CD4-positive, alpha-beta T cell treated with Interleukin-12 subunit alpha and Interleukin-12 subunit beta, for 1 hour (primary cell): ENCODE measurements at places on chromosomes 4 and X.

GRCh38 chr4:47054130-47054529, 22.8 kb downstream of the GABRB1 start:
- DNase-seq: no peak

GRCh38 chrX:102833136-102833535, 103.9 kb upstream of the RAB40AL start:
- no peak for DNase-seq

- no peak for DNase-seq
Measured at GRCh38 chr4:53617101-53617680, 25.9 kb upstream of the LNX1 start.

GRCh38 chr4:53010318-53010717, 148.2 kb downstream of the RASL11B start:
- DNase-seq: no peak

GRCh38 chr4:24975510-24975909, 55.2 kb downstream of the LGI2 start:
- no peak for DNase-seq

DNA sequence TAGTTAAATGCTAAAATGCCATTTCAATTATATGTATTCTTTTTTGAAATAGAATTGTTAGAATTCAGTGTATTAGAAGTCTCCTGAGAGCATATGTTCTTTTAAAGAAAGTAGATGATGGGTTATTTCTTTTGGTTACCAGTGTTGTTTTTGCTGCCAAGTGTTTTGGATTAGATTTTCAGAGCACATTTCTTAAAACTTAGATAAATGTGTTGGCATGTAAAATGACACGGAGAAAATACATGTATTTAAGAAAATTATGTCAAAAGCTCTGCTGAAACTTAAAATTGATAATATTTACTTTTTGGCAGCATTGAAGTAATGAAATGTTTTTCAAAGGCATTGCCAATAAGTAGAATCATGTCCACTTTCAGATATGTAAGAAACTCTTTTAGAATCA, 379.7 kb downstream of the ADGRL3 start:
- DNase-seq: no peak

DNA sequence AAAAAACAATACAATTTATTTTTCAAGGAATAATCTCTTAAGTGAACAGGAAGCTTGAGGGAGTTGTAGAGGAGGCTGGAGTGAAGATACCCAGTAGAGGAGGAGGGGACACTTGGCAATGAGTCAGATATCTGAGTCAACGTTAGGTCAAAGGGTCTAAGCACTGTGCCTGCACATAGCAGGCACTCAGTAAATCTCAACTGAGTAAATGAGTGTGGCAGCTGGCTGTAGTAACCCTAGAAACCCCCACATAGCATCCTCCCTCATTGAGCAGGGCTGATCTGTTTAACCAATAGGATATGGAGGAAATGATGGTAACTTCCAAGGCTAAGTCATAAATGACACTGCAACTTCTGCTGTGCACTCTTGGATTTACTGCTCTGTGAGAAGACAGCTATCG, 186.0 kb upstream of the FAM241A start:
- DNase-seq: no peak

DNA sequence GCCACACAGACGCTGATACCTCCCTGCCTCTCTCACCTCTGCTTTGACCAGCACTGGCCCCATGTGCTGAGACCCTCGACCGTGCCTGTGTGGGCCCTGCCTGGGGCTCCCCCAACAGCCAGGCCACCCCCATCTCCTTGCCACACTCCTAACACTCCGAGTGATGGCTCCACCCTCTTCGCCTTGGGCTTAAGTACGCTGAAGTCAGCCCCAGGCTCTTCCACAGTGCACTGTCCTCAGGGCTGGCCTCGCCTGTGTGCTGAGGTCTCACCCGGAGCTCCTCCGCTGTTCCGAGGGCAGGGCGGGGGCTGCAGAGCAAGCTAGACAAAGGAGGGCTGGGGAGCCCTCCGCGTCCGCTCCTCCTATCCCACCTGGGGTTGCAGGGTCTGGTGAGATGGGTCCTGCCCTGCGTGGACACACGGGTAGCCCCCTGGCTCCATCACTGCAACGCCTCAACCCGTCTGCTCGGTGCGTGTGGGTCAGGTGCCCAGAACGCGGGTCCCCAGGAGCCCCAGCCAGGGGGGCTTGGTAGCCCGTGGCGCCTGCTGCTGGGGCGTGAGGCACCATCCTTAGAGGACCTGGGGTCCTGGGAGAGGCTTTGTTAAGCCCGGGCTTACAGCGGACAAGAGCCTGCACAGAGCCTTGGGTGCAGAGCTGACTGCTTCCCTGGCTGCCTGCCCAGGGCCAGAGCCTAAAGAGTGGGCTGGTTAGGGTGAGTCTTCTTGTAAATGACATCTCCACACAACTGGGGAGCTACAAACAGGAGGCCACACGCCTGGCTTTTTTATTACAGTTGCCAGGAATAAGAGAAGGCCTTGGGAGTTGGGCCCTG, 42.6 kb upstream of the NKX1-1 start:
- no peak for DNase-seq

- DNase-seq: no peak
Measured at GRCh38 chr4:81106150-81106549, 75.6 kb downstream of the BMP3 start.

DNA sequence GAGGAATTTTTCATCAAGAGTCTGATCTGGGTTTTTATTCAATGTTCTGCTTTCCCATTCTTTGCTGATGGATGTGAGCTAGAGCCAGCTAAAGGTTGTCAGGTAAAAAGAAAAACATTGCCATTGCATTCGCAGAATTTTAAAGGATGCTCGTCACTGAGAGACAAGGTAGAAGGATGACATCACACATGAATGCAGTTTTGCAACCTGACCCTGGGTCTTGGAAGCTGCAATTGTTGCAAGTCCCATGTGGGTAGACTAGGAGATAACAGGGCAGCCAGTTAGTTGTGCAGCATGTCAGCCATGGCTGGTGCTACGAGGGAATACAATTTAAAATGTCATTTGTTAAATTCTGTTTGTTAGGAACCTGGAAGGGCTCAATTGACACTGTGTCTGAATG, 73.9 kb upstream of the MXRA5 start:
- DNase-seq: no peak

DNA sequence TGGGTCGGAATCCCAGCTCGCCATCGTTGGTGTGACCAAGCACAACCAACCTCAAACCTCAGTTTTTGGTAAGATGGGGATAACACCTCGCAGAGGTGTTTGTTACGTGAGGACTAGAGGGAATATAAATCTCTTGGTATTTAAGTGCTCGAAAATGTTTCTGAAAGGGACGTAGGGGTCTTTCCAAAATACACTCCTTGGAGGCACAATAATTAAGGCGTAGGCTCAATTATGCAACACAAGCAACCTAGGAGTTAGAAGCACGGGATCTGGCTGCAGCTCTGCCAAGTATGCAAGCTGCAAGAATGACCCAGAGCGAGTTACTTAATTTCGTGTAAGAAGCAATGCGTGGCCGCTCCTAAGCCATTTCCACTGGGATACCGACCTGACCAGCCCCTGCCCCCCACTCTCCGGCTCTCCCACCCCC, 552 bp downstream of the ADH5 start:
- DNase-seq: peak; percentile 17

GRCh38 chrX:44401151-44401550, 57.7 kb upstream of the EFHC2 start:
- no peak for DNase-seq

- DNase-seq: no peak
Measured at GRCh38 chrX:74509989-74510388, 88.7 kb downstream of the SLC16A2 start.

DNA sequence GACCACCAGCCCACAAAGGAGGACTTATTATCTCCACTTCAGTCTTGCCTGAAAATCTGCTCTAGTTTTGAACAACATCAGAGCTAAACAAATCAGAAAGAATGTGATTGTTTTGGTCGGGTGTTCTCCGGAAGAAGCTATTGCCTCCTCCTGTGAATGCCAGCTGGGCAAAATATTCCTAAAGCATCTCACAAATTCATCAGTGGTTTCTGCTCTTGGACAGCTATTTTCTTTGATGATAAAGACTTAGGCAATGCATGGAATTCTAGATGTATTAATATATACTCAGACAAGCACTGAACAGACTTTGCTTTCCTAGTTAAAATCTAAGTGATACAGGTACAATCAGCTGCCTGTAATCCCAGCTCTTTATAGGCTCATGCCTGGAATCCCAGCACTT, 71.8 kb downstream of the ASMT start:
- no peak for DNase-seq

DNA sequence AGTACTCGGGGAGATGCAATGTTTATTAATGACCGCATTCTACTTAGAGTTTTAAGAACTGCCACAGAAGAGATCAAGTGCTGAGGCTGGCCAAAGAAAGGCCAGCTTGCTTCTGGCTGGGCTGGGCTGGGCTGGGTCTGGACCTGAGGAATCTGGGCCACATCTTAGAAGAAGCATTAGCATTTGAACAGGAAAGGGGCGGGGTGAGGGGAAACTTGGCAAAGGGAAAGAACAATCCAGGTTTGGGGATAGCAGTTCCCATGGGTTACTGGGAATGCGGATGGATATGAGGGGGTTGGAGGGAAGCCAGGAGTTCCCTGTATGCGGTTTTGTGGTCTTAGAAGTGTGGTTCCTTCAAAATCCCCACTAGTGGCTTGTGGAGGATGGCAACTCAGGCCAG, 83.3 kb downstream of the CLDN34 start:
- DNase-seq: no peak

DNA sequence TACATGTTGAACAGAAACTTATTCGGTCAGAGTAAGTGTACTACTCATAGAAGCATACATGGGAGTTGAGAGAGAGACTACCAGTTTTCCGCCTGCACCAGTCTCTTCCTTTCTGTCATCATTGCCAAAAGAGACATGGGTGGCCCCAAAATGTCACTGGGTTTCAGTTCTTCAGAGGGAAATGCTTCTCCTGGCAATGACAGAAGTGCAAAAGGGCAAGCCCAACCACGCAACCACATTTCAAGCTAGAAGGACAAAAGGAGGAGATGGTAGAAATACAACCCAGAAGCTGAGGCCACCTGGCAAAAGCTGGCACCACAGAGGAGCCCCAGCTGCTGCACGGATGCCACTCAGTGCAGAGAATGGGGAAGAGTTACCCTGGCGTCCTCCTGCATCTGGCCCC, 320.1 kb downstream of the BCOR start:
- no peak for DNase-seq

DNA sequence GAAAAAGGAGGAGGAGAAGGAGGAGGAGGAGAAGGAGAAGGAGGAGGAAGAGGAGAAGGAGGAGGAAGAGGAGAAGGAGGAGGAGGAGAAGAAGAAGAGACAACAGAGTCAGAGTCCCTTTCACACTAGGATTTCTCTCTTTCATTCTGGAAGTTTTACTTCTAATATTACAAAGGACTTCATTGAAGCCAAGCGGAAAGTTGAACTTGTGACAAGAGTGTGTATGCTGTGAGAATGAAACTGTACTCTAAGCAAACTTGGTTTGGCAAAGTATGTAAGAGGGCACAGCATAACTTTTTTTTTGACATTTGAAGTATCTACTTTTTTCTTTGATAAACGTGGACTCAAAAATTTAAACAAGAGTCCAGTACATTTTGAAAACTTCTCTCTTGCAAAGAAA, 48.0 kb downstream of the CXCL8 start:
- no peak for DNase-seq

DNA sequence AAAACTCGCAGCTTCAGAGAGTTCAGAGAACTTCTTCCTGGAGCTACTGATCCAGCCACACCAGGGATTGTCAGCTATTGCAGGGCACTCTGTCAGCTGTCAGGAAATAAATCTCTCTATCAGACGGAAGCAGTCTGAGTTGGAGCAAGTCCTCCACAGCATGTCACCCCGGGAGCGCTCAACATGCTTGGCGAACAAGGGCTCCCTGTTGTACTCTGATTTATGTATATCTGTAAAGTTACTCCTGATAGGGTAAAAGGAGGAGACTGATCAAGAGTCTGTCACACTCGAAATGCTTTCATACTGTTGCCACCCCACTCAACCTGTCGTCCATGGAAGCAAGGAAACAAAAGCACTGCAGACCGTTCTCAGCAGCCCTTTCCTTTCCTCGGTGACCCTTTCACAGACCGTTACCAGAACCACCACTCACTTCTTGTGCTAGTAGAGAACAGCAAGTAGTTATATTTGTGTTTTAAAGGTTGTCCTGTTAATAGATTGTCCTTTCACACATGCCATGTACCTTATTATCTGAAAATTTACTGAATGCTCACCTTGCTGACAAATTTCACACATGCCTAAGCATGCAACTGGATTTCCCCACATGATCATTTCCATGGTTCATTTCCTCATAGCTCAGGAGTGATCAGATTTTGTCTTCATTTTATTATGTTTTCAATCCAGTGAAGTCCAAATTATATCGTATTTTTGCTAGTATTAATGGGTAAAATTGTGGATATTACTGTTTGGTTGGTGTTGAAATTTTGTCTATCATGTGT, 2108.9 kb upstream of the TENM3 start:
- DNase-seq: no peak

- no peak for DNase-seq
Measured at GRCh38 chr4:96455045-96455720, 615.3 kb downstream of the PDHA2 start.

- DNase-seq: no peak
Measured at GRCh38 chrX:115490814-115491213, 70.2 kb upstream of the PLS3 start.

GRCh38 chr4:126354784-126355183, 1040.0 kb downstream of the FAT4 start:
- no peak for DNase-seq

DNA sequence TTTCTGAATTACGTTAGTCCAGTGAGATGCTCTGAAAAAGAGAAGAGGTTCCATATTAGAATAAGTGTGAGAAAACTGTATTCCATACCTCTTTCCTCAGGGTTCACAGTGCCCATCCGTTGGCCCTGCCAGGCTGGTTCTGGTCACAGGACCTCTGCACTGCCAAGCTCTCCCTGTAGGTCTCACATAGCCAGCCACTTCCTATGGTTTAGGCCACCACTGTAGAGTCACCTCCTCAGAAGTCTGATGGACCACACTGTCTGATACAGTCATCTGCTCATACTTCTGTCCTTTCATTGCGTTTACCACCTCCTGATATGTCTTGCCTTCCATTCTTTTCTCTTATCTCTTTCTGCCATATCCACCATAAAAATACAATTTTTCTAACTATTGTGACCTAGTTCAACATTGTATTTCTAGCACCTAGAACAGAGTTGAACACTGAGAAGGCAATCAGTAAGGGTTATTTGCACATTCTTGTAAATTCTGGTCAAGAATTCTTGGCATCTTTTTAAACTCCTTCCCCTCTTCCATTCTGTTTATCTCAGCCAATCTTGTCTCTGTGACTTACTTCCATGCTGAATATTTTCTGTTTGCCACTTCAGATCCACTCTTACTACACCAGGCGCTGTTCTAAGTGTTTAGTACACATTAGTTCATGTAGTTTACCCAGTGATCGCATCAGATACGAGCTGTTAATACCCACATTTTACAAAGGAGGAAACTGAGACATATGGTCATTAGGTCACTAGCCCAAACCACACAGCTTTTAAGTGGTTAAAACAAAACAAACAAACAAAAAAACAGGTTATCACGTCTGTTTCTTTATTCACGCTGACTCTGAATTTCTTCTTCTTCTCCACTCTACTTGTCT, 125.6 kb downstream of the CBR4 start:
- no peak for DNase-seq
